Islet precursor cell (in vitro differentiated cells): ENCODE measurements at places on chromosomes 6 and 20.

GRCh38 chr20:1313236-1313964, 15.5 kb downstream of the SDCBP2 start:
- DNase-seq, result peak; percentile 78

GRCh38 chr20:2331106-2331505, 35.3 kb downstream of the TGM3 start:
- peak; percentile 26 for DNase-seq

DNA sequence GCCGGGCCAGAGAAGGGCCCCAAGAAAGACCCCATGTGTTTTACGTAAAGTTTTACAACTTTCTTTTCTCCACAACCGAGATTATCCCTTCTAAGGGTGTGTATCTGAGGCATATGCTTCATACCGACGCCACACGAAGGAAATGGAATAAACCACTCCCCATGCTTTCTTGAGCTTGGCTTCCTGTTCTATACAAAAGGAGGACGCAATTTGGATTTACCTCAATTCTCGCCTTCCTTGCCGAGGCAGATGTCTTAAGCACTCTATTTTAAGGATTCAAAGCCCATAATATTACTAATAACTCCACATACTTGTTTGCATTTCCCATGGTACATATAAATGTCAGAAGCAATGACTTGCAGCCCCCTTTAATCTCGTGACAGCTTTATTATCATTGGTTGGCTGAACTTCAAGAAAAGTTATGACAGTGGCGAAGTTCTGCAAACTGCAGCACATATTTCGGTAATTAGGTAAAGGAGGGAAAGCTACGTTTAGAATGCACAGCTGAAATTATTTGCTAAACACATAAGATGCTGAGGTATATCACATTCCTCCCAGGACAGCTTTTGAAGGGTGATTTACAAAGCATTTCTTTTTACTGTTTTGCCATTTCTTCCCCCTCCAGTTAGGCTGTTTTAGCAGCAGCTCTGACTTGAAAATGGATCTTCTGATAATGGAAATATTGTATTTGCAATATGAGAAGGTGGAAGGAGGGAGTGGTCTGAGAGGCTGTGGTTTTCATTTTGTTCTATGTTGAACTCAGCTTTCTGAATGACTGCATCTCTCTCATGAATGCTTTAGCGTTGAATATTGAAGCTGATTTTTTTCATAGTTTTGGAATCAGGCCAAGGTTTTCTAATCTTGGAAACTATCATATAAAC, 330.5 kb downstream of the EPHA7 start:
- no peak for DNase-seq

GRCh38 chr6:137754366-137754765, 112.7 kb upstream of the TNFAIP3 start:
- no peak for DNase-seq

- DNase-seq, result no peak
Measured at GRCh38 chr6:105501826-105502344, 99.0 kb upstream of the PREP start.

GRCh38 chr6:96844530-96844929, 7.3 kb upstream of the GPR63 start:
- DNase-seq, result no peak

- no peak for DNase-seq
Measured at GRCh38 chr6:16081326-16081725, 47.6 kb upstream of the MYLIP start.
